Breast epithelium (tissue), 4 donors: ENCODE measurements at places on chromosomes 3 and 15. TPM values are rescaled to one million over a fixed set of nuclear protein-coding genes. Genes with fewer than 3 reads are reported as not detected.

The FEZF2 gene
- total RNA-seq, result not detected

The EPHB1 gene
- 1.8 TPM for total RNA-seq

The ZNF654 gene
- total RNA-seq, result 16.5 TPM

The CISH gene
- 29.6 TPM for total RNA-seq

The SAXO2 gene
- total RNA-seq, result 2.8 TPM

DNA sequence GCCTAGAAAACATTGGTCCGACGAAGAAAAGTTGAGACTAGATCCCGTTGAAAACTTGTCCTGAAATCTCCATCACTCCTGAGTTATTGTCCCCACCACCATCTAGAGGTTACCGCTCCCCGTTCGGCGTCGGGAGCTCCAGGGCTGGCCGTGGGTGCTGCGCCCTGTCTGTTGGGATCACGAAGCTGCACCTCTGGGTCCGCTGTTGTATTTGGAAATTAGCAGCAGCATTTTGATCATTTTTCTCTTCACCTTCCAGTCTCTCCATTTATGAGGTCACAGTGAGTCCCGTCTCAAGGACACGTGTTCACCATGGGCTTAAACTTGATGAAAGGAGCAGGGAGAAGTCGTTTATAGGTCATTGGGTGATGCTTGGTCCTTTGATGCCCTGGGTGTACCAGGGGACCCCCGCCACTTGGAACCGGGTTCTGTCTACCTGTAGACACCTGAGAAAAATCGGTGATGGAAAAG, 565 bp downstream of the MANF start:
- H3K36me3 ChIP-seq, result no peaks in the 10 kb centered on the region
- H3K4me3 ChIP-seq, result peak overlapping the region; percentile 90
- H3K27ac ChIP-seq, result peak overlapping the region; percentile 97
- no peaks in the 10 kb centered on the region for H3K27me3 ChIP-seq

- H3K27ac ChIP-seq, result peak overlapping the region; percentile 9
- no peaks in the 10 kb centered on the region for H3K36me3 ChIP-seq
- no peak for DNase-seq
- no peaks in the 10 kb centered on the region for H3K4me1 ChIP-seq
Measured at GRCh38 chr3:9037144-9037711, 74.0 kb upstream of the RAD18 start.

GRCh38 chr3:188082450-188082849, 71.5 kb upstream of the LPP start:
- no peaks in the 10 kb centered on the region for H3K36me3 ChIP-seq
- no peaks in the 10 kb centered on the region for H3K27me3 ChIP-seq
- H3K4me1 ChIP-seq, result no peaks in the 10 kb centered on the region
- H3K27ac ChIP-seq, result no peak overlapping the region

GRCh38 chr3:174337227-174337626, 521.9 kb upstream of the NAALADL2 start:
- H3K4me3 ChIP-seq, result no peak overlapping the region
- H3K4me1 ChIP-seq, result no peaks in the 10 kb centered on the region
- DNase-seq, result no peak
- H3K27me3 ChIP-seq, result no peaks in the 10 kb centered on the region
- H3K27ac ChIP-seq, result no peak overlapping the region

DNA sequence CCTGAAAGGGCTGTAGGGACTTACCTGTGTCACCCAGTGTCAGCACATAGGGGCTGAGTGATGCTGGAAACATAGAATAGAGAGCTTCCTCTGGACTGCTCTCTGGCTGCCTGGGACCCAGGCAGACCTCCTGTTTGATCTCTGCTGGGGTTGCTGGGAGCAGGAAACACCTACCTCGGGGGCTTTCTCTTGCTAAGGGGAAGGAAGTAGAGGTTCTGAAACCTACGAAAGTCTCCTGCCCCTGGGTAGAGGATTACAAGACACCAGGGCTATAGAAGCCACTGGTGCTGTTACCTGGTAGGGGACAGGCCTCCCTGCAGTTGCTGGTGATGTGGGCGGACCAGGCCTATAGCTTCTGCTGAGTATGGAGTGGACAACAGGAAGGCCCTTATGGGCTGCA, 81.7 kb downstream of the DHX30 start:
- DNase-seq, result no peak
- H3K27me3 ChIP-seq, result no peaks in the 10 kb centered on the region
- no peak overlapping the region for H3K27ac ChIP-seq
- H3K36me3 ChIP-seq, result no peaks in the 10 kb centered on the region

GRCh38 chr15:54298396-54298795, 320.2 kb downstream of the UNC13C start:
- H3K36me3 ChIP-seq, result no peaks in the 10 kb centered on the region
- no peaks in the 10 kb centered on the region for H3K27me3 ChIP-seq
- H3K4me1 ChIP-seq, result no peaks in the 10 kb centered on the region
- no peak for DNase-seq
- no peak overlapping the region for H3K27ac ChIP-seq

DNA sequence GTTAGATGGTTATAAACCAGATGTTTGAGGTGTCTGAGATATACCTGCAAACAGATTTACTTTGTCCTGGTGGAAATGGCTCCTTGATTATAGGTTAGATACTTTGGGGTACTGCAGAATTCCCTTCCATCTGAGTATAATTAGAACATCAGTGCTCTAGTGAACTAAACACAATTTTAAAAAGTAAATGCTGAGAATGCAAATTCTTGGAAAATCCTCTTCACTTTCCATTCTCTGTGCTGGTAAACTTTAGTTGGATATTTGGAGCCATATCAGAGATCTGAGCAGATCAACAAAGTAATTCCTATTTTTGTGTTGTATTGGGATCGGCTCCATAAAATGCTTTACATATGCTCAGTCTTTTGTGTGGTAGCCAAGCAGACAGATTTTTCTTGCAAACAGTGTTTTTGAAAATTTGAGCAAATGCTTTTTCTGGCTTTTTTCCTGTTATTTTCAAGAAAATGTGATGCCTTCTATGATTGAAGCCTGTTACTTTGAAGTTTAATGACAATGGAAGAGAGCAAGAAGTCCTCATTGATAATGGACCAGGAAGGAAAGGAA, 37.9 kb upstream of the KCNH8 start:
- no peak for DNase-seq
- H3K27me3 ChIP-seq, result no peaks in the 10 kb centered on the region
- no peak overlapping the region for H3K4me3 ChIP-seq
- H3K36me3 ChIP-seq, result no peaks in the 10 kb centered on the region
- H3K27ac ChIP-seq, result no peak overlapping the region

GRCh38 chr3:107939691-107940442, 151.0 kb downstream of the CD47 start:
- H3K4me1 ChIP-seq, result no peaks in the 10 kb centered on the region
- no peak for DNase-seq
- no peaks in the 10 kb centered on the region for H3K36me3 ChIP-seq
- no peak overlapping the region for H3K4me3 ChIP-seq

DNA sequence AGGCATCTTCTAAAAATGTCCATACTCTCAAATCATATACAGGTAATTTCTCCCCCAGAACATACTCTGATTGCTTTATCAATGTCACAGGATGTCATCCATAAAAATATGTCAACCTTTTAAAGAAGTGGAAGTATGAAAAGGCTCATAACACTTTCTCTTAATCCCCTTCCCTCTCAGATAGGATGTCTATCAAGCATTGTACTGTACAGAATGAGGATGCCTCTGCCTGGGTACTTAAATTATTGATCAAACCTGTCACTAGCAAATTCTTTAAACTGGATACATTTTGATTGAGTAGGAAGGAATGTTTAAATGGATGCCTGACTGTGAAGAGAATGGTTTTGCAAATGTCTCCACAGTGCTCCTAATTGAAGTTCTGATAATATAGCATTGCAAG, 168.7 kb downstream of the EPHA3 start:
- no peaks in the 10 kb centered on the region for H3K27me3 ChIP-seq
- no peak overlapping the region for H3K4me3 ChIP-seq
- H3K27ac ChIP-seq, result no peak overlapping the region
- H3K36me3 ChIP-seq, result no peaks in the 10 kb centered on the region
- no peaks in the 10 kb centered on the region for H3K4me1 ChIP-seq
- no peak for DNase-seq

- H3K4me1 ChIP-seq, result no peaks in the 10 kb centered on the region
- H3K36me3 ChIP-seq, result no peaks in the 10 kb centered on the region
- no peaks in the 10 kb centered on the region for H3K27me3 ChIP-seq
- no peak for DNase-seq
Measured at GRCh38 chr3:105979961-105980360, 111.1 kb upstream of the CBLB start.

DNA sequence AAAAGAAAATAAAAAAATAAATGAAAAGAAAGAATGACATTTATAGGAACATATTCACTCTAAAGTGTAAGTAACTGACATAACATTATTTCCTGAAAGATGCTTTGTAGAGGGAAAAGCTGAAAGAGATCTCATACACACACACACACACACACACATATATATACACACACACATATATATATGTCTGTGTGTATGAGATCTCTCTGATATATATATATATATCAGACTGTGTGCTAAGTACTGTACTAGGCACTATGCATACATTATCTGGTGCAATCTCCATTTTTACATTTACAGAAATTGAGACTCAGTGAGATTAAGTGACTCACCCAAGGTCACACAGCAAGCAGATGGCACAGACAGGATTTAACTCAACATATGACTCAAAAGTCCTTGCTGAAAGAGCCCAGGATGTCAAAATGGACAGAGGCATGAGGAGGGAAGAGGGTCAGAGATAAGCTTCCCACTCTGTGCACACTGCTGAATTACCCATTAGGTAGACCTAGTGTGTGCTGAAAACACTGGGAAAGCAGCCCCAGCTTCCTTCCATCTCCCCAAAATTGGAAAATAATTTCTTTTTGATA, 15.0 kb downstream of the BHLHE40 start:
- H3K27ac ChIP-seq, result peak overlapping the region; percentile 90
- H3K4me3 ChIP-seq, result no peak overlapping the region
- H3K36me3 ChIP-seq, result no peaks in the 10 kb centered on the region

GRCh38 chr3:106688464-106688863, 688.8 kb upstream of the CCDC54 start:
- H3K27me3 ChIP-seq, result no peaks in the 10 kb centered on the region
- H3K4me1 ChIP-seq, result no peaks in the 10 kb centered on the region
- no peaks in the 10 kb centered on the region for H3K36me3 ChIP-seq
